Foreskin fibroblast (primary cell): ENCODE measurements at places on chromosomes 11 and 22.
A peak's percentile ranks its signal among the peaks of the same experiment; 100 is the strongest.

GRCh38 chr22:24450610-24451009 is 23.2 kb downstream of the ADORA2A start:
- no peak for DNase-seq

- no peak for DNase-seq
Observed at GRCh38 chr22:48949375-48950149, 878.1 kb downstream of the BRD1 start.

DNA sequence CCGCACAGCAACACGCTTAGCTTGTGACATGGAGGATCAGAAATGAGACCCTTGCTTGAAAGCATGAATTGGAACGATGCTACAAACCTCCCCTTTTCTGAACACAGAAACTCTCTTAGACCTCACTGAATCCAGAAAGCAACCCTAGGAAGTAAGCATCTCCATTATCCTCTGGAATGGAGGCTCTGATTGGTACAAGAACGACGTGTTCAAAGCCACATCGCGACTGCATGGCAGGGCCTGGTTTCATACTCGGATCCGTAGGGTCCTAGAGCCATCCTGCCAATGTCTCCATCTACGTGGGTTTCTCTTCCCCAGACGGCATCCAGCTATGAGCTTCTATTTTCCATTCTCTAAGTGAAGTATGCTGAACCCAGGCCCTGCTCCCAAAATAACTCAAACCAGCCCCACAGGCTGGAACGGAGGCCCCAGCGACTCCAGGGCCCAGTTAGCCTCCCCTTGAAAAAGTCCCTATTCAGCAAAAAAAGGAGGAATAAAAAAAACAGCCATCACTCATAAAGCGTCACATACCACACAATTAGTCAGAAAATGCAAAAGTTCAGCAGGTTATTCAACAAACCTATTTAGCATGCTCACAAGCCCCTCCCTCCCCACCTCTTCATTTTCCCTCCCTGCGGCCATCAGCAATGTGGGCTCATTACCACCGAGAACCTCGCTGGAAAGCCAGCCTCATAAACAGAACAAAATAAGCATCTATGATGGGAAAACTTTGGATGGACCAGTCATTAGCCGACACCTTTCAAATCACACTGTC is 7.1 kb upstream of the MN1 start:
- DNase-seq, result no peak

DNA sequence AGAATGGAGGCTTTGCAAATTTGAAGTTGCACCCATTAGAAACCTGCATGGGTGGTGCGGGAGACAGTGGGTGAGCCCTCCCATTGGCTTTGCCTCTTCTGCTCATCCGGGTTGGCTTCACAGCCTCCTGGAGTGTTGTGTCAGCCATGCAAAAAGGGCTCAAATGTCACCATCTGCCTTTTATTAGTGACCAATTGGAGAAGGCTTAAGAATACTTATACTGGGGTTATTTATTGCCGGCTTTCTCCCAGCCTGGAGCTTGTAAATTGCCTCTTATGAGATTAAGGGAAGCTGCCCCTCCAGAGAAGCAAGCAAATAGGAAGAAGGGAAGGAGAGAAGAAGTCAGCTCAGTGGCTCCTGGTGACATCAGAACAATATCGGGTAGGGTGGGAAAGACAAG is 182.6 kb downstream of the ST3GAL4 start:
- peak; percentile 25 for DNase-seq

DNA sequence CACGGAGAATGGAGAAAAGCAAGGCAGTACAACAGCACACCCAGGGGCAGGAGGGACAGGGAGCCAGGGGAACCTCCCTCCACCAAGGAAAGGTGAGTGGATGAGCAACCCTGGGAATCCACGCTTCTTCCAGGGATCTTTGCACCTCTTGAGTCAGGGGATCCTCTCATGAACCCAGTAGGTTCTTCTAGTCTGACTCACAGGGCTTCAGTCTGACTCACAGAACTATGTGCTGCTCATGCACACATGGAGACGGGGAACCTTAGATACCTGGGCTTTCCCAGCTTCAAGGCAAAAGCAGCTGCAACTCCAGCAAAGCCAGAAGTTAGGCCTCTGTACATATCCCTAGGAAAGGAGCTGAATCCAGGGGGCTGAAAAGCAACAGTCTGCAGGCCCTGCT is 1021.4 kb upstream of the TENM4 start:
- no peak for DNase-seq

GRCh38 chr22:39622881-39623367 is 52.4 kb downstream of the CACNA1I start:
- DNase-seq, result no peak

DNA sequence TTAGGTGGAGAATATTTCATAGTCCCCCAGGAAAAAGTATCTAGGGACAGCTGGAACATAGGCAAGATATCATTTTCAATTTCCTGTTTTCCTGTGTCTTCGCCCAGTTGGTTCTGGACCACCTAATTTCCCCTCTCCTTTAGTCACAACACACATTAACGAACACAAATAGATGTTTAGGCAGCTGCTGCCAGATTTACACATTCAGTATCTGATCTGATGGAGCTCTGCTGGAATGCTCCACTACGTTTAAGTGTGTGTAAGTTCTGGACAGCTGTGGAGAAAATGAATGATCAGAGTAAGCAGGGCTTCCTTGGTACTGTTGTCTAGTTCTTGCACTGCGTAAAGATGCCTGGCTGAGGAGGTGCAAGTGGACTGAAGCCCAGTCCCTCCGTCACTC is 36.1 kb upstream of the CLPB start:
- no peak for DNase-seq

DNA sequence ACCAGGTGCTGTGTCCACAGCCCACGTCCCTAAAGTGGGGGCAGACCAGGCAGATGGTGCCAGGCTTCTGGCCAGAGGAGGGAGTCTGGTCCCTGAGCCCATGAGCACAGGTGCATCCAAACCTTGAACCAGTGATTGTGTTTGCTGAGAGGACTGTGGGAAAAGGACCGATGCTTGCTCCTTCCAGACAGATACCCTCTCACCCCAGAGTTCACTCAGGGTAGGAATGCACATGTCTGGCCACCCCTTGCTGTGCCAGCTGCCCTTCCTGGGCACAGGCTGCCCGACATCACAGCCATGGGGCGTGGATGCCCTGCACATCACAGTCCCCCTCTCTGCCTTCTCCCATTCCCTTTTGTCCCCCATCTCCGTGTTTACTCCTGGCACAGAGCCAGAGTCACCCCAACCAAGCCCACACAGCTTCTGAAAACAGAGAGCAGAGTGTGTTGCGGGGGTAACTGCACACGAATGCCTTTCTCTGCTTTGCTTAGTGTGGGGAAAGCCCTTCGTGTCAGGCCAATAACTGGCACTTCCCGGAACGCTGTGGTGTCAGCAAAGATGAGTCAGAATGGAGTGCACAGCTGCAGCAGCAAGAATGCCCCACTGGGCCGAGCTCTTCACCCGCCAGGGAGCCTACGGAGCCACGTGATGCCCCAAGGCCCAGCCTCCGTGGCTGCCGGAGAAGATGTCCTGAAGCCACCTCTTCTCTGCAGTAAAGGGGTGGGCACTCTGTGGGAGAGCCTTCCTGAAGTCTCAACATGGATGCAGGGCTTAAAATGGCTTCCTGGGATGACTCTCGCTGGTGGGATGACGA is 7.6 kb downstream of the CARS1 start:
- DNase-seq, result peak; percentile 98

- no peak for DNase-seq
Observed at GRCh38 chr22:32849501-32849900, 48.0 kb downstream of the TIMP3 start.

- DNase-seq, result no peak
Observed at GRCh38 chr11:23023319-23023718, 163.0 kb upstream of the CCDC179 start.

DNA sequence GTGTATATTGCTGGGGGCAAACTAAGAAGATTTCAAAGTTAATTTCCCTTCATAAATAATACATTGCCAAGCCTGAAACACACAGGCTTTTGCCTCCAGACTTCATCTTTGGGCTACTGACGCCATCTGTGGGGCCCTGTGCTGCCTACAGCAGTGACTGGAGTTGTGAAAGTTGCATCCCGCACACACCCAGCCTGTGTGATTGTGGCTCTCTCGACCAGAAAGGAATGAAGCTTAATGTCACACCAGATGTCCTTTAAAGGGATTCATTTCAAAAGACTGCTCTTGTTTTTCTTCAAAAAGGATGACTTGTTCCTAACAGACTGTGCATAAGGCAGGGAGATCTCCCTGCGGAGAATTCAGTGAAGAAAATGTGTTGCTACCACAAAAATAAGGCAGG is 210.5 kb downstream of the FAM181B start:
- no peak for DNase-seq

- DNase-seq, result no peak
Observed at GRCh38 chr11:2203440-2204259, 32.0 kb upstream of the TH start.

GRCh38 chr11:6200975-6201374 is 2.0 kb downstream of the OR52W1 start:
- no peak for DNase-seq

GRCh38 chr11:131763193-131763890 is 392.9 kb downstream of the NTM start:
- DNase-seq, result no peak

GRCh38 chr11:12674571-12674935 is 332 bp downstream of the TEAD1 start:
- DNase-seq, result no peak

DNA sequence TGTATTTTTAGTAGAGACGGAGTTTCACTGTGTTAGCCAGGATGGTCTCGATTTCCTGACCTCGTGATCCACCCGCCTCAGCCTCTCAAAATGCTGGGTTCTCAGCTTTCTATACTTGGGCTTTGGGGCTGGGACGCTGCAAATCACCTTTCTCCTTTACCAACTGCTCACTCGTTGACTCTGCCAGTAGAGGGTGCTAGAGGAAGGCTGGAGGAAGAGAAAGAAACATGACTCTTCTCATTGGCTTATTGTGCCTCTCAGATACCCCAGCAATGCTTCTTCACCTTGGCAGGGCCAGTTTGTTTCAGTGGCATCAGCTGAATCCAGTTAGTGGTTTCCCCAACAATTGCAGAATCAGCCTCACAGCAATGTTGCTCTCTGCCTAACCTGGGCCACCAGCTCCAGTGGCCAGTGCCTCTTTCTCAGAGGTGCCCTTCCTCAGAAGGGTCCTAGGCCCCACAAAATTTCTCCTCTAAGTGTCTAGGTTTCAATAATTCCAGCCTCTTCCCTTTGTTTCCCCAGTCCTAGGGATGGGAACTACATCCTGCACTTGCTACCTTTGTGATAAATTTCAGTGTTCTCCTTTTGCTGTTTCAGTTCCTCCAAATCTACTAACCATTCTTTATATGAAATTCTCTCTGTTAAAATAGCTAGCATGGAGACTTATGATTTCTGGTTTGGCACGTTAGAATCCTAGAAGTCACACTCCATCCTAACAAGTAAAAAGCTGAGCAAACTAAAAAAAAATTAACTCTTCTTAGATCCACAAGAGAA is 71.5 kb upstream of the VSTM5 start:
- peak; percentile 50 for DNase-seq

- no peak for DNase-seq
Observed at GRCh38 chr11:112932593-112932992, 28.6 kb upstream of the NCAM1 start.

DNA sequence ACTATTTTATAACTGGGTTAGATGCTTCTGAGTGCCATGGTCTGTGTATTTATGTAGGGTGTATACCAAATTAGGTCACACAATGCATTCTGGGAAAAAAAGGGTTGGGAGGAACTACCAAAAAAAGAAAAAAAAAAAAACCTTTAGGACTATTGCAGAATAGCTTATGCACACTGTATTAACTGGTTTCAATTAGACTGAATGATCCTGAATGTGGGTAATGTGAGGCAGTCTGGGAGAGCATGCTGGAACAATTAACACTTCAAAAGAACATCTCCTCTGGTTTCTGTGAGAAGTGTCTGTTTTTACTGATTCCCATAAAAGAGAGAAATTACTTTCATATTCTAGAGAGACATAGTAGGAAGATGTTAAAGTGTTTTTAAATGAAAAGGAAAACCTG is 521.3 kb downstream of the DLG2 start:
- DNase-seq, result no peak

- DNase-seq, result no peak
Observed at GRCh38 chr11:115452241-115452640, 52.0 kb downstream of the CADM1 start.

DNA sequence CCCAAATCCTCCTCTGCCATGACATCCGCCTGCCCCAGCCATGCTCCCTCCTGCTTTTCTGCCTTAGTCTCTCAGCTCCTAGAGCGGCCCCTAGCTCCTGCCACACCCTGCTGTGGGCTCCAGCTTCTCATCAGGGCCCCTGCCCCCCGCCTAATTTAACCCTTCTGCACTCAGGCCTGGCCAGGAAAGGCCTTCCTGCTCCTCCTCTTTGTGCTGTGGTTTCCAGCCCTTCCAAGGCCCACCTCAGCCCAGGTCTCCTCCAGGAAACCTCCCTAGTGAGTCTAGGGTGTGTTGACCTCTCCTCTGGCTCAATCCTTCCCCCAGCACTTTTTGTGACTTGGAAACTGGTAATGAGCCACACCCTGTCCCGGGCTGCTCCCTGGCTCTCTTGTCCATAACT is 11.3 kb downstream of the PTPN5 start:
- no peak for DNase-seq

DNA sequence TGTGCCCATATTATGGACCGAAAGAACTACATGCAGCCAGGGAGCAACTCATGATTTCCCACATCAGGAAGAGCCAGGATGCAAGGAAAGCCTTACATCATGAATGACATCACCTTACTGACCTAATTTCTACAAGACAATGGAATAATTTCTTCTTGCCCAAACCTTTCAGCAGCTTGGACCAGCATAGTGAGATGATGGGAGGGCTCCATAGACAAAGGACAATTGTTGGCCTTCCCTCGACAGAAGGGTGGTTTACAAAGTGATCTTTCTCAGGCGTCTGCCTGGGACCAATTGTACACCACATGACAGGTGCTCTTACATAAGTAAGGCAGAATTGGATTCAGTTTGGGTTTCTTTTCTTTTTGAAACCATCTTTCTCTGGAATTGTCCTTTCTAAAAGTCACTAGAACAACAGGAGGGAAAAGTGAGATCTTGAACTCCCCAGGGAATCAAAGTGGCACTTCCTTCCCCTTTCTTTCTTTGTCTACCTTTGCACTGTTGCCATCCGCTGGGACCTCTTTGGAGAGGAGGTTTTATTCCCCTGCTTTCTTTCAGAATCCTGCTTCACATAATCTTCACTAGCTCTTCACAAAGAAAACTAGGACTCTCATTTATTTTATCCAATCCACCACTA is 51.7 kb upstream of the PAK1 start:
- no peak for DNase-seq

GRCh38 chr22:48489551-48490499 is 1337.8 kb downstream of the BRD1 start:
- DNase-seq, result peak; percentile 12
